Activated naive CD8-positive, alpha-beta T cell treated with anti-CD3 and anti-CD28 coated beads, Interleukin-2, amount 50 U/mL, for 16 hours (primary cell): ENCODE measurements at places on chromosomes 12 and 14.

DNA sequence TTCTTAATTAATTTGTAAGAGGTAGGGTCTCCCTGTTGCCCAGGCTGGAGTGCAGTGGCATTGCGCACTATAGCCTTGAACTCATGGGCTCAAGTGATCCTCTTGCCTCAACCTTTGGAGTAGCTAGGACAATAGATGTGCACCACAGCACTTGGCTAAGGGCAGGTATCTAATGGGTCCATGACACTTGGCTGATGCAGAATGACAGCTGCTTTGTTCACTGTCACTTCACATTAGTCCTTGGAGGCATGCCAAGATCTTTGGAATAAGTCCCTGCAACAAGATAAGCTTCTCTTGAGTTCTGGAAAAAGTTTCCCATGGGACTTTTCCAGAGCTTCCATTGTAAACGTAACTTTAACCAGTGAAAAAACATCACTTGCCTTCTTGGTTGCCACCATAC lies 23.4 kb downstream of the COQ6 start:
- DNase-seq, result no peak

DNA sequence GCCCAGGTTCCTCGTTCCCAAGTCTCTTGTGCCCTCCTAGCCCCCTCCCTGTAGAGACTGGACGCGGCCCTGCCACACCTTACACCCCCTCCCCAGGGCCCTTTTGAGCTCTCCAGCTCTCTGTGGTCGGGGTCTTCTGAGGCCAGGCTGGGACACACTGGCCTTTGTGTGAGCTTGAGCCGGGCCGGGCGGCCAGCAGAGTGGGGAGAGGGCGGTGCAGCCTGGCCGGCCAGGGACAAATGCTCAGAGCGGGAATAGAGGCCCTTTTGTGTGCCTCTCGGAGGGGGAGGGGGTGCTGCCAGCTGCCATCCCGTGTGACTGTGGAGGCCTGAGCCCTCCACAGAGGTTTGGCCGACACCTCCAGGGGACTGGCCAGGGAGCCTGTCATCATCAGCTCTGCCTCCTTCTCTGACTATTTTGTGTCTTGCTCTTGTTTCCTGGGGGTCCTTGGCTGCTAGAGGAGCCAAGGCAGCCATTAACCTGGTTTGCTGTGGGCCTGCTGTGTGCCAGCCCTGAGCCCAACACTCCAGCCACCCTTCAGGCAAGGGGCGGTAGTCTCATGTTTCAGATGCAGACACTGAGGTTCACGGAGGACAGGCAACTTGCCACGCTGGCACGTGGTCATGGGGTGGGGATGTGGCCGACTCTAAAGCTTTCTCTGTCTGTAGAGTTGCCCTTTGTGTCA lies 13.6 kb downstream of the FAM222A start:
- no peak for DNase-seq

GRCh38 chr12:88266806-88267360 lies 124.8 kb downstream of the TMTC3 start:
- DNase-seq, result no peak

DNA sequence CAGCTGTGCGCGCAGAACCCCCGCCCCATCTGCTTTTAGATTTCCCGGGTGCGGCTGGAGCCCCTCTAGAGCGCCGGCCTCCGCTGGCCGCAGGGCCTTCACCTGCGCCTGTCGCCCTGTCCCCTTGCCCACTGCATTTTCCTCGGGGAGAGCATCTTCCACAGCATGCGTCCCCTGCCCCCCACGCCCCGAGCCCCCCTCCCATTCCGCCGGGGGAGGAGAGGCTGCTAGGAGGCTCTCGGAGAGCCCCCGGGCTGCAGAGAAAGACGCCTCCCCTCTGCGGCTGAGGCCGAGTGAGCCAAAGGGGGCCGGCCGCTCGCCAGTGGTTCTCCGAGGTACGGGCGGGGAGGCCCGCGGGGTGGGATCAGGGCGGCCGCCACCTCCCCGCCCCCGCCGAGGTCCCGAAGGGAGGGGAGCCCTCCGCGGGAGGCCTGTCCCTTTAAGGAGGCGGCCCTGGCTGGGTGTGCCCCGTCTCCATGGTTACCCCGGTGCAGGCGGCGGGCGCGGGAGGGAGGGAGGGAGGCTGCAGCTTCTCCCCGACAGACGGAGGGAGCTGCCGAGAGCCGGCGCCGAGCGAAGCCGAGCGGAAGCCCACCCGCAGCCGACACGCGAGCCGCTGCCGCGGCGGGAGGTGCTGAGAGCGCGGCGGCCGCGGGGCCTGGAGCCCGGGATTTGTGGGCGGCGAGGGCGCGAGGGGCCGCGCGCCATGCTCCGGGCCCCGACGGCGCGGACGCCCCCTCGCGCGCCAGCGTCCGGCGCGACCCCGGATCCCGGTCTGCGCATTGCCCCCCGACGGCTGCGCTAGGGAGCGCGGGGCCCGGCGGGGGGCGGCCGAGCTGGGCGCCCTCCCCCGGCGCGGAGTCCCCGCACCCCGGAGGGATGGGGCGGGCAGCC lies at the start of gene KCNH3:
KCNH3 (plus strand) TSS at position 521 of the 894 bp plus-strand sequence. CDS start 387 bp downstream, outside the sequence.
- DNase-seq, result peak; percentile 77

DNA sequence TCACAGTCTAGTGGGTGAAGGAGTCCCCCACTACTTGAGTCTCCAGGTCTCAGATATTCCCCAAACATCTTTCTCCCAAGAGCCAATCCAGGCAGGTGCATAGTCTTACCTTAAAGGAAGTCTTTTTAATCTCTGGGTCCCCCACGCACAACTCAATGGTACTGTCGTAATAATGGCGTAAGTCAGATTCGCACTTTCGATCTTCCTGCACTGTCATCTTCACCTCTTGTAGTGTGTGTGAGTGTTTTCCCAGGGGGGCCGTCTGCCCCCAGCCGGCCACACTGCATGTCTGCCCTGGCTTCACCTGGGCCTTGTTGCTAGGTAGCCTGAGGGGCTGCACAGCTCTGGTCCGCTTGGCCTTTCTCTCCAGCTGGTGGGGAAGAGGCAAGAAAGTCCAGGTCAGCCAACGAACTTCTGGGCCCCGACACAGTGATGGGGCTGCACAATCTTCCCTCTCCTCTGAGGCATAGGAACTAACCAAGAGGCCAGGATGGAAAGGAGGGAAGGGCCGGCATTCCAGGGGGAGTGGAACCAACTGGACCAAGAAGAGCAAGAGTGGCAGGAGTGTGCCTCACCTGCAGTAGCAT lies 2.1 kb downstream of the GZMB start:
- no peak for DNase-seq

- DNase-seq, result no peak
Measured at GRCh38 chr12:126772171-126772864, 1494.7 kb upstream of the TMEM132C start.

- DNase-seq, result no peak
Measured at GRCh38 chr12:27289414-27289813, 43.2 kb upstream of the BMAL2 start.

DNA sequence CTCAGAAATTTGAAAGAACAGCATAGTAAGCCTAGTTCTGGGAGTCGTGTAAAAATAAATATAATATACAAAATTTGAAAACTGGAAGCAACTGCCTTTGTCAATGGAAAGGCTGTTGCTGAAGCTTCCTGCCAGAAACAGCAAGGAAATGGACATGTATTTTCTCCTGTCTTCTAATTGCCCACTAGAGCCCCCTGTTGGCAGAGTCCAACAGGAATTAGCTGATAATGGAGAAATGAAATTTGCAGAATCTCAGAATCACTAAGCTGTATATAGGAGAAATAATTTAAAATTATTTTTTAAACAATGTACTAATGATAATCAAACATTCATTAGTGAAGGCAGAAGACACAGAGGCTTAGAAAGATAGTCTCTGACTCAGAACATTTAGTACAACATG lies 414.8 kb downstream of the SLC6A15 start:
- no peak for DNase-seq
